ENCODE measurements at places on chromosomes 1 and 21.

DNA sequence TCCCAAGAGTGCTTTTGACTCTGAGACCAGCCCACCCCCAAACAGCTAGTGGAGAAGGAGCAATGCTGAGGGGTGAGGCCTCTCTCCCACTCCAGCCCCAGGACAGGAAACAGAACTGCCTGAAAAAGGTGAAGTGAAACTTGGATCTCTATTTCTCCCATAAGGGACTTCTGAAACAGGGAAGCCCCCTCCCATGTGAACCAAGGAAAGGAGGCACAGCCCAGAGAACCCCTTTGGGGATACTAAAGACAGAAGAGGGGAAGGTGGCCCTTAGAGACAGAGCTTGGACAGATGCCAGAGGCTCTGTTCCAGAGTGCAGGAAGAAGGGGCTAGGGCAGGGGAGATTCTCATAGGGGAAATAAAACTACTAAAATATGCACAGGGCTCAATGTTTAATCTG is 2.9 kb downstream of the TNFAIP8L2 start:
- DNase-seq = no peak

DNA sequence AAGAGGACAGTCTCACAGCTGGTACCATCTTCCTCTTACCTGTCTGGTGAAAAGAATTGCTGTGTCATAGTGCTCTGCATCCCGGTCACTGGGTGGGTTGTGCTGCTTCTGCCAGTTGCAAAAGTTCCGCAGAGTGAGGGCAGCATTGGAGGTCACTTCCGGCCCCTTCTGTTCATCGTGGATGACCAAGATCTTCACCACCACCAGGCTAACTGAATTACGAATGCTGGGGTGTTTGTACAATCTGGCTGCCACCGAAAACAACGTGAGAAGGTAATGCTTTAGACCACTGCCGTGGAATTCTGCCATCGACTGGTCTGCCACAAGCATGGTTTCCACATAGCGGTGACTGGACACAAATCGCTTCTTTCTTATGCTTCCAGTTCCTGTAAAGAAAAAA is 2.9 kb downstream of the ADAMTS1 start:
- DNase-seq = peak; percentile 81

DNA sequence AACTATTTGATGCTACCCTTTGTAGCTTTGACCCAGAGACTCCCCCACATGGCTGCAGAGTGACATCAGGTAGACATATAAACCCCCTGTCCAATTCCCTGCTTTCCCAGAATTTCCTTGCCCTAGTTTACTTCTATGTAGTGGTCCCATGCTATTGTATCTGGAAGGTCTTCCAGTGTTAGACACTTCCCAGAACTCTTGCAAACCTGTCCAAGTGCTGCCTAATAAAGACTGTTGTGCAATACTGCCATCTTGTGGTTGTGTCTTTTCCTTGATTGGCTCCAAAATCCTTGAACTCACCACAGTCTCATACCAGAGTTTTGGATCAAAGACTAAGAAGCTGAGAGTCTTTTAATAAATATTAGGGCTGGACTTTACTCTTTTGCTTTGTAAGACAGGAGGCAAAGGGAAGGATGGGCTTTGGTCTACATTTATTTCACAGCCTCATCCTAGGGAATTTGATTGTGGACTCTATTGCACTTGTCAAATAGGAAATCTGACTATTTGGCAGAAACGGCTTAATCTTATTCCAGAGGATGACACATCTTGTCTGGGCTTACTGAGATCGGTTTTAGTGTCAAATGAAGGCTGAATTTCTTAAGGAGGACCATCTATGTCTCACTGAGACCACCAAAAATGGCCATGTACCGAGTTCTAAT is 169.9 kb downstream of the LRRC7 start:
- DNase-seq = peak; percentile 72

GRCh38 chr1:92831368-92831761 is 475 bp upstream of the RPL5 start:
- no peak for DNase-seq

GRCh38 chr1:218846181-218846580 is 327.5 kb upstream of the LYPLAL1 start:
- peak; percentile 68 for DNase-seq

- peak; percentile 69 for DNase-seq
Measured at GRCh38 chr21:43598416-43599120, 60.7 kb downstream of the HSF2BP start.

- DNase-seq = no peak
Measured at GRCh38 chr1:67077593-67077992, 23.6 kb upstream of the SLC35D1 start.

DNA sequence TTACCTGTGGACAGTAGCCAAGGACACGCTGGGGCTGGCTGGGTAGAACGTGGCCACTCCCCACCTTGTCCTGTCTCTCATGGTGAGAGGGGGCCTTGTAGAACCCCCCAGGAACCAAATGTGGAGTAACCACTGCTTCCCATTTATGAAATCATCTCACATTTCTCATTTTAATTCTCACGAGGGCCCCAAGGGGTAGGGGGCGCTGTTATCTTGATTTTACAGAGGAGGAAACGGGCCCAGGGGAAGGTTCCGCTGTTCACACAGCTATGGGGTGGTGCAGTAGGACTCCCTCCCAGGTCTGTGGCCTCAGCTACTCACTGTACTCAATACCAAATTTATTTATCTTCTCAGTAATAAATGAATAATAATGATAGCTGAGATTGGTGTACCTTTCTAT is 5.5 kb downstream of the SMPDL3B start:
- peak; percentile 31 for DNase-seq

GRCh38 chr1:6205849-6206519 is at the start of gene RNF207:
Gene RNF207, plus strand, starts transcription at chr1:6206119. Its CDS starts 417 bp downstream, at chr1:6206536.
- DNase-seq = peak; percentile 58

- no peak for DNase-seq
Measured at GRCh38 chr1:173297798-173298391, 90.8 kb upstream of the TNFSF4 start.

- DNase-seq = no peak
Measured at GRCh38 chr1:147283011-147283410, 40.5 kb downstream of the CHD1L start.

DNA sequence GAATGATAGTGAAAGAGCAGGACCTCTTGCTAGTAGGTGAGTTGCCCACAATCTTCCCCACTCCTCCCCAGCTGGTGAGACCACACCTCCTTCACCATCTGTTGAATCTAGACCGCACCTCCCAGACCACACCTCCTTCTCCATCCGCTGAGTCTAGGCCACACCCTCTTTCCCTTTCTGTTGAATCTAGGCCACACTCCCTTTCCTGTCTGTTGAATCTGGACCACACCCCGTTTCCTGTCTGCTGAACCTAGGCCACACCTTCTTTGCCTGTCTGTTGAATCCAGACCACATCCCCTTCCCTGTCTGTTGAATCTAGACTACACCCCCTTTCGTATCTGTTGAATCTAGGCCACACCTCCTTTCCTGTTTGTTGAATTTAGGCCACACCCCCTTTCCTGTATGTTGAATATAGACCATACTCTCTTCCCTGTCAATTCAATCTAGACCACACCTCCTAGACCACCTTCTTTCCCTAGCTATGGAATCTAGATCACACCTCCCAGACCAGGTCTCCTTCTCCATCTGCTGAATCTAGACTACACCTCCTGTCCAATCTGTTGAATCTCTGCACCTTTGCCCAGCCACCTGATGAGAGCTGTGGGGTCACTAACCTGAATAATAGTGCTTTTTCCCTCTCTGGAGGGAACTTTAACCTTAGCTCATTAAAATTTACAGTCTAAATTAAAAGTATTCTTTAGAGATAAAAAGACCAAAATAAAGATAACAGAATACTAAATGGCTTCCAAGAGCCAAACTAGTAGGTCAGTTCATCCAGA is 116.3 kb downstream of the DAB1 start:
- no peak for DNase-seq

DNA sequence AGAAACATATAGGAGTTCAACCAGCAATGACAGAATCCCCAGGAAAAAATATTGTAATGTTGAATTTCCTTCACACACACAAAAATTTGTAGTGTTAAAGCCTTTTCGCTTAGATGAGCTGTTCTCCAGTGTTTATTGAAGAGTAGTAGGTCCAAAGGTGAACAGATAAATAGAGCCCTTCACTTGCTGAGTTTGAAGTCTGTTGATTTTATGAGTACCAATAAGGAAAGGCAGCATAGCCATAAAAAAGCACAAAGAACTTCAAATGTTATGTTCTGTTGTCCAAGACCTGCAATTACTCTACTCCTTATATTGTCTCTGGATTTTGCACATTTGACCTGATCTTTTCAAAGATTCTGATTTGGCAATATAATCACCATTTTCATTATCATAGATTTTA is 362.7 kb upstream of the B3GALT2 start:
- DNase-seq = no peak

GRCh38 chr21:27425574-27425973 is 458.7 kb upstream of the ADAMTS5 start:
- peak; percentile 93 for DNase-seq

DNA sequence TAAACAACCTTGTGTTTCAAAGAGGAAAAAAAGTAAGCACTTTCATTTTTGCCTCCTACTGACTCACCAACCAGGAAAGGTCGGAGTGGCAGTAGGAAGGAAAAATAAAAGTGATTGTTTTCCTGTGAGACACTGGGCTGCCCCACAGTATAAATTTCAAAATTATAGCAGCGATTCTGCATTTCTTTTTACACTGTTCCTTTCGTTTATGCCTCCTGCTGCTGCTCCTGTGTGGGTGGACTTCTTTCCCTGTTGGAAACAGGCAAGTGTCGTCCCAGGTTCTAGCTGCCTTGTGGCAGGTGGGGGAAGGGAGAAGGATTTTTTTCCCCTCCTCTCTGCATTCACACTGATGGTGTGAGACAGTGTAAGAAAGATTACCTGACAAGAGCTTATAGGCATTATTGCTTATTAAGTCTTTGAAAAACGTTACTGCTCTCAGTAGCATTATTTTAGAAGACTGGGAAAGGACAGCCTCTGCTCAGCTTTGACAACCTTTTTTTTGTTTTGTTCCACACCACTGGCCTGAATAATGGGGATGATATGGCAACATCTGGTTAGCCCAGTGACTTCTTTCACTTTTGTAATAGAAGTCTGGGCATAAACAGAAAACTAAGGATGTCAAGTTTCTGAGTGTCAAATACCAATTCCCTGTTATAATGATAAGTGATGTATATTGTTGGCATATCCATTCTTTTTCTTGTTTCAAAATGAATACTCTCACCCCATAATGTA is 77.9 kb downstream of the NEK7 start:
- no peak for DNase-seq

DNA sequence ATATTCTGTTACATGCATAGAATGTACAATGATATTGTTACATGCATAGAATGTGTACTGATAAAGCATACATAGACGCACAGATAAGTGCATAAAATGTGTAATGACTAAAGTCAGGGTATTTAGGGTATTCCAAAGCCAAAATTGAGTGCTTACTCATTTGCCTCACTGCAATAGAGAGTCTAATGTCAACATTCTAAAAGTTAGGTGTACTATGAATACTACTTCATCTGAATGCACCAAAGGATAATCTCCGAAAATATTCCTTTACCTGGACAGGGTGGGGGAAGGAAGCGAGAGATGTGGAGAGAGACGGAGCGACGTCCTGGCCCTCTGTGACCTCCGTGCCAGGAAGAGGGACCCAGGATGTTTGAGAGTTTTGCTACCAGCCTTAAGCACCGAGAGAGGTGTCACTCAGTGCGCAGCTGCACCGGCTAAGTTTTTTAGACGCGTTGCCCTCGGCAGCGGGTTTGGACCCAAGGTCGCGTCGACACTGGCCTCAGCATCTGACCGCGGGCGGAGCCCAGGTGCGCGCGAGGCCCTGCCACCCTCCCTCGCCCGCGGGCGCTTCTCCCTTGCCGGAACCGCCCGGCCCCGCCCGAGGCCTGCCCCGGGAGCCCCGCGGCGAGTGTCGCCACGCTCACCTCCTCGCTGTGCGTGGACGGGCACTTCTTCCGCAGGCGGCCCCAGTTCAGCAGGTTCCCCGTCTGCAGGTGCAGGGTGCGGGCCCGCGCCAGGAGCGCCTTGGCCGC is 660 bp downstream of the GCLM start:
- no peak for DNase-seq

- peak; percentile 31 for DNase-seq
Measured at GRCh38 chr1:94580367-94581115, 39.0 kb upstream of the F3 start.

DNA sequence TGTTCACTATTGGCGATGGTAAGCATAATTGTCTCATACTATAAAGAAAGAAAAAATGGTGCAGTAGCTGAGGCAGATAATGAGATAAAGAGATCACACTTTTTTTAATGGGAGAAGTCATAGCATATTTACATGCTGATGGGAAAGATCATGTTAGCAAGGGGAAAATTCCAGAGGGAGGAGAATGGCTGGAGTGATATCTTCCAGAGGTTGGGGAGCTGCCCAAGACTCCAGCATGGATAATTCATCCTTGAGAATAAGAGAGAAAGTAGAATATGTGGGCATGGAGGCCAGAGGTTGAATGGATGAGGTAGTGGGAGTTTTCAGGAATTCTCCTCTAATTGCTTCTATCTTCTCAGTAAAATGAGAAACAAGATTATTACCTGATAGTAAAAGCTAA is 45.8 kb upstream of the RGS1 start:
- DNase-seq = no peak

- no peak for DNase-seq
Measured at GRCh38 chr1:117826119-117826518, 103.3 kb downstream of the GDAP2 start.

DNA sequence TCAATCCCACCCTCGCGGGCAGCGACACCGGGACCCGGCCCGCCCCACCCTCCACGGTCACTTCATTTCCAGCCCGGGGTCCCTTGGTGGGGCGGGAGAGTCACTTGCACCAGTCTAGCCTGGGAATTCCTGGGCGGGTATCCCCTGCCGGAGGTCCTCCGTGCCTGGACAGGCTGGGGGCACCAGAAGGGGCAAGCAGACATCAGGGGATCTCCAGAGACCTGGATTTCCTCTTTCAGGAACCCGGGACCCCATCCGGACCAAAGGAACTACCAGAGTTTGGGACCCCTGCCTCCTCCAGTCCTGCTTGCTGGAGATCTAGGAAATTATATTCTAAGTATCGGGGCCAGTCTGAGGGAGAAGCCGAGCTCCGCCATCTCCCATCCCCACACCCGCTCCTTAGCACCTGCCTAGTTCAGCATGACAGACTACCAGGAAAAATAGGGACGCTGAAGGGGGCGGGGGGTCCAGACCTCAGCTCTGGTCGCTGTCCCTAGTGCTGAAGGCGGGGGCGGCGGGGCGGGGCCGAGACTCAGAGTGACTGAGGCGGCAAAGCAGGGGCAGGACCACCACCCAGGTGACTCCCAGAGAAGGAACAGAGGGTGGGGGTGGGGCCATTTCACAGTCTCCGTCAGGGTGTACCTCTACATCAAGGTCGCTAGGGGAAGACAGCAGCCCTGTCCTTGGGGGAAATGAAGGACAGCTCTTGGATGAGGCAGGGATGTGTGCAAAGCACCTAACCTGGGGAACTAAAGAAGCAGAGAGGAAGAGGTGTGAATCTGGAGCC is 832 bp downstream of the HCN3 start:
- no peak for DNase-seq

GRCh38 chr1:157034137-157034800 is 11.3 kb downstream of the ARHGEF11 start:
- DNase-seq = no peak

Measured in AG10803 (cell line).